NCI-H187 (cell line): ENCODE measurements at places on chromosomes 7 and 10.

GRCh38 chr7:17037356-17037755, 155.6 kb upstream of the AGR3 start:
- DNase-seq, result no peak

GRCh38 chr7:96320442-96320841, 1.5 kb downstream of the SLC25A13 start:
- DNase-seq, result no peak

DNA sequence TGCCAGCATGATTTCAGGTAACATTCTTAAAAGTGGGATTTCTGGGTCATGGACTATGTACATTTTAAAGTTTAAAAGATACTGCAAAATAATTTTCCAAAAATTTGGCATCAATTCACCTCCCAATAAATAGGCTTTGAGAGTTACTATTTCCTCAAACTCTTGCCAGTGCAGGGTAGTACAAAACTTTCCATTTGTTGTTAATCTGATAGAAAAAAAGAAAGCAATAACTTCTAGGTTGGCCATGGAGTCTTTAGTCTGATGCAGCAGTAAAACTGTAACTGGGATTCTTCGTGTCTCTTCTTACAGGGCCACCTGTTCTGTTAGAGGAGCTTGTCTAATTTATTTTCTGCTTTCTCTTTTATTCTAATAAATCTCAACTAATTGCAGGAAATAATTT, 241.1 kb downstream of the MAGI2 start:
- DNase-seq, result no peak

GRCh38 chr10:30491916-30492515, 58.0 kb downstream of the MAP3K8 start:
- no peak for DNase-seq

GRCh38 chr7:99639267-99639666, 22.5 kb downstream of the ZSCAN25 start:
- DNase-seq, result no peak

DNA sequence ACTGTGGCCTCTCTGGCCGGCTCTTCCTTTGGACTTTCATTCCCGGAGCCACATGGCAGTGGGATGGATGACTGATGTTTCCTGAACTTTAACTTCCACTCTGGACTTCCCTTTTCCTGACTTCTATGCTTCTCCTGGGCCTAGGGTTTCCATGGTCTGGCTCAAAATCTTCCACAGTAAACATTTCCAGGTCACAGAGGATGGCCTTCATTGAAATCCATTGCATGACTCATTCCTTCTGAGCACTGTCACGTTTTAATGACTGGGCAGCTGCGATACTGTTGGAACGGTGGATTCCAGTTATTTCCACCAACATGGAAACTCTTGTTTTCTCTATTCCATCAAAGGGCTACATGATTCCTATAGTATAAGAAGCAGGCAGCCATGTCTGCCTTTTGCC, 24.4 kb upstream of the ZNF273 start:
- DNase-seq, result no peak

GRCh38 chr10:63064706-63065105, 68.4 kb upstream of the NRBF2 start:
- DNase-seq, result no peak

GRCh38 chr10:27771231-27771630, 25.6 kb upstream of the MKX start:
- no peak for DNase-seq

DNA sequence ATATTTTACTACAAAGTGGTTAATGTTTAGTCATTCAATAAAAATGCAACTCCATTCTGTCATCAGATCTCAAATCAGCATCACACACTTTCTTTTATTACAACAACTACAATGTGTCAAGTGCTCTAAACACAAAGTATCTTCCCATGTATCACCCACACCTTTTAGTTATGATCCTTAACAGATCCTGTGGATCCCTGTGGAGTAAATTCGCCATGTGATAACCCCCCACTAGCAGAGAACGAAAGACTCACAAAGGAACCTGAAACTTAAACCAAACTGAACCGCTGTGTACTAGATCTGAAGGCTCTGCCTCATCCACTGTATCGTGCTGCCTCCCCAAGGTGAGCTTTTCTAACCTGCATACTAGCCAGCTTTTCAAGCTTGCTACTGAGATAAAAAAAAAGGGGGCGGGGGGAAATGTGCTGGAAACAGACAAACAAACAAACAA, 1.7 kb downstream of the DPY19L1 start:
- DNase-seq, result no peak
